ENCODE measurements at places on chromosomes 16 and 17.

DNA sequence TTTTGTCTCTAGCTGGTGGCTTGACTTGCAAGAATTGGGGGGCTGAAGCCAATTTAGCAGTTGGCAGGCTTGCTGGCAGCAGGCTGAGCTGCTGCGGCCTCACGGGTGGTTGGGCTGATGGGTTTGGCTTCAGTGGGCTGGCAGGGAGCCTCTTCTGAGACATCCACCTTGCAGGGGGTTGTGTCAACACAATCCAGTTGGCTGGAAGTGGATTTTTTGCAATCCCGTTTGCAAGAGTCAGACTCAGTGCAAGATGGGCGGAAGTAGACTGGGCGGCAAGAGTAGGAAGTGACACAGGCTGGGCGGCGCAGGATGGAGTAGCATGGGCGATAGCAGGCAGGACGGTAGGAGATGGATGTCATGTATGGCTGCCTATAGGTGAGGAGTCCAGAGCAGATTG is 1.5 kb downstream of the KRTAP16-1 start:
- no peak for DNase-seq

- DNase-seq: no peak
These were observed 95.7 kb downstream of the KANSL1 start for GRCh38 chr17:46097497-46097896.

DNA sequence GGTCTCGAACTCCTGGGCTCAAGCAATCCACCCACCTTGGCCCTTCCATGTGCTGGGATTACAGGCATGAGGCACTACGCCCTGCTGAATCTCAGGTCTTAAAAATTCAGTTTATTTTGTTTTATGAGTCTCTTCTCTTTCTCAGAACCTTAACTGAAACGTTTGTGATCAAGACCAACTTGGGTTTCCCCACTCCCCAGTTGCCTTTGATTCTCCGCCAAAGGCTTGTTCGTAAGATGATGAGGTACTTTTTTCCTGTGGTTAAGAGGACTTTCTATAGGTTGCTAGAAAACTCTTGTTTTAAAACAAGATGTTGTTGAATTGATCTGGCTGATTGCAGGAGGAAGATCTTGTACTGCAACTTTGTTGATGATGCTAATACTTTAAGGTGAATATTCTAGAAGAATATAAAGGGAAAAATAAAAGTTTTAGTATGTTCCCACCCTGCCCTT is 11.7 kb downstream of the ABCC1 start:
- no peak for DNase-seq

GRCh38 chr16:30996324-30996984 is 11.4 kb downstream of the HSD3B7 start:
- DNase-seq: no peak

GRCh38 chr16:68921637-68922036 is 78.3 kb downstream of the TANGO6 start:
- DNase-seq: no peak

Data from HS-27A (cell line).